ENCODE measurements at places on chromosomes 4 and X.

- DNase-seq, result no peak
Observed at GRCh38 chr4:40672528-40673522, 43.2 kb upstream of the RBM47 start.

GRCh38 chrX:121558886-121559285, 511.5 kb downstream of the GLUD2 start:
- no peak for DNase-seq

DNA sequence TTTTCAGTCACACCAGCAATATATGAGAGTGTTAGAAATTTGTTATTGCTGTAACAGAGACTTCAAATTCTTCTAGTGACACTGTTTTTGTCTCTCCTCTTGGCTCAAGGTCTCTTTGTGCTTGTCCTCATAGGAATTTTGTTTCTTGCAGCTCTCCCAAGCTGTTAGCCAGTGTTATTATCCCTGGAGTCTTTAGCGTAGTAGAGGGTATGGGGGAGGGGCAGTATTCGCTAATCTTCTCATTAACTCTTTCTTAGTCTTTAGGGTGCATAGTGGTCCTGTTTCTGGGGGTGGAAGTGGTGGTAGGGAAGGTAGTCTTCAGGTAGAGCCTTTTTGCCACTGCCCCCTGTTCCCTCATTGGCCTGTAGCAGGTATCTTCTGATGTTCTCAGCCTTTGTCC, 79.4 kb downstream of the JADE3 start:
- no peak for DNase-seq

GRCh38 chr4:86338989-86339388, 20.9 kb downstream of the MAPK10 start:
- DNase-seq, result no peak

- no peak for DNase-seq
Observed at GRCh38 chr4:94540476-94540875, 88.7 kb downstream of the PDLIM5 start.

- no peak for DNase-seq
Observed at GRCh38 chr4:5998333-5998936, 19.8 kb downstream of the C4orf50 start.

DNA sequence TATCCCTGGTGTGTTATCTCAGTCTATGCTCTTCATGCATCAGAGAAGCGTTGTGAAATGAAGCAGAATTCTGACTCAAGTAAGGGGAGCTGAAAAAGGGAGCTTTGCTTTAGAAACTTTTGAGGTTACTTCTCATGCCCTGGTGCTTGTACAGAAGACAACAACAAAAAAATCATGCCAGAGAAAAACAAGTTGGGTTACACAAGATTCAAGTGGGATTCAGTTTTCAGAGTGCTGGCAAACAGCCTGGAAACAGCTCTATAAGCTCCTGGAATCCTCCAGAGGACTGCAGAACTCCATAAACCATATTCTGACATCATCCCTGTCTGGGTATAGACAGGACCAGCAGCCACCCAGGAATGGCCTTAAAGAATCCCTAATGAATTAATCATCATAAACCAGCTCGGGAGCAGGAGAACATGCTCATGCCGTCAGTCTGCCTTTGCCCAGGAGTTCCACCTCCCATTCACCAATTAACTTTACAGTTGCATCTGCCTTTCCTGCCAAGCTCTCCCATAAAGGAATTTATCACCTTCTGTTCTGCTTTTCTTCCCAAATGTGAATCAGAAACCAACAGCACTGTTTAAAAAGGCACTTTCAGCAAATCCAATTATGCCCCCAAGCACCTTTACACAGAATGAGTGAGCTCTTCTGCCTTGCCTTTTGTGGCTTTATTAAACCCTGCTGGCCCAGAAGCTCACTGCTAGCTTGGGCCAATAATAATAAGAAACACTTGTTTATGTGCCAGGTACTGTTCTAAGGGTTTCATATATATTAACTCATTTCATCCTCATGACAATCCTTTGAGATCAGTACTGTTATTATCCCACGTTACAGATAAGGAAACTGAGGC, 54.5 kb upstream of the FBXW7 start:
- DNase-seq, result no peak

DNA sequence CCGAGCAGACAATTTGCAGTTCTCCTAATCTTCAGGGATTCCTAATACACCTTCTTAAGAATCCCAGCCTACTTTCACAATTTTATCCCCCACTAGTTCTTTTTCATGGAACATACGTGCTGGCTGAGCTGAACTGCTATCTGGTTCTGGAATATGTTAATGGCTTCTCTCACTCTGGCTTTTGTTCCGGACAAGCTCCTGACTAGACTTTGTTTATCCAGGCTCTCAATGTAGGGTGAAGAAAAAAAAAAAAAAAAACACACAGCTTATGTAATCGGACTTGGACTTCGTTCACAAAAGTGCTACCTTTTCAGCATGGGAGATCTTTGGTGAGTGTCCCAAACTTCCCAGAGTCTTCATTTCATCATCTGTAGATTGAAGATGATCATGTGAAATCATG, 555.4 kb upstream of the CPEB2 start:
- DNase-seq, result no peak

DNA sequence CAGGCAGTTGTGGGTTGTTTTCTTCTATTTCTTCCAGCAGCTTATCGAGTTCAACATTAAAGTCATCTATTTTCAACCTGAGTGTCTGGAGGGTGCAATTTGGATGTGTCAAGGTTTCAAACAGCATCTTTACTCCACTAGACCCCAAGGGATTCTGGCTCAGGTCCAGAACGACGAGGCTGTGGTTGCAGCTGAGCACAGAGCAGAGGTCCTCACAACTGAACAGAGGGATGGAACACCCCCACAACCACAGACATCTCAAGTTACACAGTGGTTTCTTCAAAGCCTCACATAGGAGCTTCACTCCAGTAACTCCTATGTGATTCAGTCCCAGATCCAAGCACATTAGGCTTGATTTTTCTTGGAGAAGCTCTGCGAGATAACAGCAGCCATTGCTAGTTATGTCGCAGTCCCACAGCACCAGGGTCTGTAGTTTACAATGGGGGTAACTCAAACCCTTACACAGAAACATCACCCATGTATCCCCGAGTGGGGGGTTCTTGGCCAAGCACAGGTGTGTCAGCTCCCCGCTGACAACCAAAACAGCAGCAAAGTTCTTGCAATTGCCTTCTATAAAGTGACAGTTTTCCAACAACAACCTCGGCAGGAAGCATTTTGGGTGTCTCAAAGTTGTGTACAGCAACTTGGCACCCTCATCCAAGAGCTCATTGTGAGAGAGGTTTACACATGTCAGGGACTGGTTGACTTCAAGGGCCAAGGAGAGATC, 2.8 kb downstream of the NLRP2B start:
- DNase-seq, result no peak

GRCh38 chr4:48110452-48110978, 23.5 kb downstream of the TXK start:
- no peak for DNase-seq

DNA sequence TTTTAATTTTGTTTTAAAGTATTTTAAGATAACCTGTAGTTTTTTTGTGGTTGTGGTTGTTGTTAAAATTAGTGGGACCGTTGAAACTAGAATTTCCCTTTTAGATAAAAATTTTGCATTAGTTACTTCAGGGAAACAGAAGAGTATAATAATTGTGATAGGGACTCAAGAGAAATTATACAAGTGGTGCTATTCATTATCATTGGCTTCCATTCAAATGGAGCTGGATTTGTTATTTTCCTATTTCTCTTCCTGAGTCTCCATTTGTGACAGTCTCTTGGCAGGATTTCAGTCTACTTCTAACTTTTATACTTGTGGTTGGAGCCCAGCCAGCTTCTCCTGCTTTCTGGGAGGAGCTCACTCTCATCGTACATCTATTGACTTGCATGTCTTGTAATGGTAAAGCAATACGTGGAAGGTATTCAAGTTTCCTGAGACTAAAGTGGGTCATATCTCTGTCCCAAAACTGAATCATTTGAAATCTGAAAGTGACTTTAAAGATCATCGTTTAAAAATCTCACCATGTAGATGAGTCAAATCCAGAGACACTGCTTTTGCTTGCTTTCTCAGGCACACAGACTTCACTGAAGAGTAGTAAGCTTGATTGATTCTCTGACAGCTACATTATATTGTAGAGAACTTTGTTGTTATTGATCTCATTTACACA, 155.8 kb downstream of the RPA4 start:
- DNase-seq, result no peak

GRCh38 chrX:28910487-28910886, 323.2 kb downstream of the IL1RAPL1 start:
- no peak for DNase-seq

DNA sequence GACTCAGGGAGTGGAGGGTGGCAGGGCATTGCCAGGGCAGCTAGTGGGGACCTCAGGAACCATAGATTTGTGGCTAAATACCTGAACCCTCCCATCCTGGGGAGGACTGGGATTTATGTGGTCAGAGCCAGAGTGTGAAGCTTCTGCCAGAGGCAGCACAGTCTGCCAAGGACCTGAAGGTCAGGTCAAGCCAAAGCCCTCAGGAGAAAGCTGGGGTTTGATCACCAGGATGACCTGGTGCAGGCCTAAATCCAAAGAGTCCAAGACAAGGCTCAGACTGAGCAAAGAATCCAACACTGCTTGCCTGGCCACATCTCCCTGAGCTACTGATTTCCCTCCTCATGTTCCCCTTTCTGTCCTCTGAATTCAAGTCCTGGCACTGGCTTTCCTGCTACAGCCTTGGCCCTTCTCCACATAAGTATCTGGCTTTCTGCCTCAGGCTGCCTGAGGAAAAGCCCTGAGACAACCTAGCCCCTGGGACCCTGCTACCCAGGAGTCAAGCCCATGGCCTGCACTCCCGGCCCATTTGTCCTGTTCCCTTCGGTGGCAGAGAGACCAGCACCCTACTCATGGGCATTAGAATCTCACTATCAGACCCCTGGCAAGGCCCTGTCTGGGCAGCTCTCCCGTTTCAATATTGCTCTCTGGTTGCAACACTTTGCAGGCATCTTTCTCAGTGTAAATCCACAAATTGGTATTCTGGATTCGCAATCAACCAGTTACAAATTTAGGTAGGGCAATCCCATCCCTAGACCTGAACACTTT, 39.3 kb upstream of the SLC25A43 start:
- DNase-seq, result no peak

DNA sequence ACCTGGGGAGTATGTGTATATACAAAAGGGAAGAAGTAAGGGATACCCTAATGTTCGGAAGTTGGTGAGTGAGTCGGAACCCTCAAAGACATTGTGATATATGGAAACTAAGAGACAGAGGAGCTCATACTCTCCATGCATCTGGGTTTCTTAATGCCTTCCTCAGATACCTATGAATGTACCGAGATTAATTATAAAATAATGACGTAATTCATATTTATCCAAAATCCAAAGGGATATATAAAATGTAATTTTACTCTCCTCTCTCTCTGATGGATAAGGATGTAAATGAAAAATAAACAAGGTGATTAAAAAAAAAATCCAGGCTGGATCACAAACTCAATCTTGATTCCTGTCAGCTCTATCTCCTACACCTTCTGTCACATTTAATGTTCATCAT, 275.9 kb upstream of the FAM241A start:
- DNase-seq, result no peak

DNA sequence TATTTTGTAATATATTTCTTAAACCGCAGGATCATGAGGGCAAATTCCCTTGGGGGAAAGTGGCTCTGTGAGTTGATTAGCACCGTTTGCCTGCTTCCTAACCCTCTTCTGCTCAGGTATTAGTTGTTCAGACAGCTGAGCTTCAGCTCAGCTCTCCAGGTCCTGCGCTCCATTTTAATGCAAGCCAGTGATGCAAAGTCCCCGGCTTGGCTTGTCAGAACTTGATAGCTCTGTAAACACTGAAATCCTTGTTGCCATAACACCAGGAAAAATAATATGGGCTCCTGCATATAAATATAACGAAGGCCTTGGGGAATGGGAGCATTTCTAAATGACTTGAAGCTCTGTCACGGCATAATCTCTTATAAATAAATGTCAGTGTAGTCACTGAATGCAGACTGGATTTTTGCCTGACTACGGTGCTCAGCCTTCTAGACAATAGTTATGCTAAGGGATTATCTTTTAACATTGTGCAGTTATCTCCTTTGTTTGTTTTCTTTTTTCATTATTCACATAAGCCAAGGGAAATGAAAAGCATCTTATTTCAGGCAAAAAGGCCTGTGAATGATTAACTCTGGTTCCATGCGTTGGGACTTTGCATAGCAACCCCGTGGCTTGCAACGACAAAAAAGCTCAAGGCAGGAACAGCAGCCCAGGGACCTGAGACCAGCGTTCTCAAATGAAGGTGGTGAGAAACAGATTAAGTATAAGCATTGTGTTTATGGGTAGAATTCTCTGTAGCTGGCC, 253.2 kb downstream of the SPRY1 start:
- peak; percentile 77 for DNase-seq

DNA sequence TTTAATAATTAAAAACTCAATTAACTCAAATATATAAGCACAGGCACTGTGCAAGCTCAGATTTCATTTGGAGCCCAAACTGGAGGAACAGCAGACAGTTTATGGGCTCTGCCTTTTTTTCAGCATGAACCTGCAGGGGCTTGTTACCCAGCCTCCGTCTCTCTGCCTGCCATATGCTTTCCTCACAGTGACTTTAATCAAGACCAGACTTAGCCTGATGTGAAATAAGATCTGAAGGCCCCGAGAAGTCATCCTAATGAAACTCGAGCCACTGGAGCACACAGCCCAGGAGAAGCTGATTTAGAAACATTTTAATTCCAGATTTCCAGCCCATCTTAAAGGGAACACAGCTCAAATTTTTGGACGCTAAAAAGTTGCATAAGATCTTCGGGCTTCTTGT, 55.6 kb downstream of the SPATA18 start:
- DNase-seq, result no peak

- no peak for DNase-seq
Observed at GRCh38 chr4:138659812-138660316, 355.7 kb upstream of the NOCT start.

DNA sequence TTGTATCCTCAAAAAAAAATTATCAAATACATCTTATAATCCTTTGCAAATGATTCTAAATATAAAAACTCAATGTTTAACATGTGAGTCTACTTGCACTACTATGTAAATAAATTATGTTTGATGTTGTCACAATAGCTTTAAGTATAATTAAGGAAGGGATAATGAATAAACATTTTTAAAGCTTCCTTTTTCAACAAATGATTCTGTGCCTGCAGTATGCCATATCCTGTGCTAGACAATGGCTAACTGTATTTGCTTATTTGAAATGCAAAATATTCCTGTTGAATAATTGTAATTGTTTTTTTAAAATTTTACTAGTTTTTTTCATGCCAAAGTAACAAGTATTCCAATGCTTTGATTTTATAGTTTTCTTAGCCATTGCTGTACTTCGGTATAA, 59.0 kb upstream of the NDUFC1 start:
- no peak for DNase-seq
